ENCODE measurements at places on chromosomes 7 and 10.

DNA sequence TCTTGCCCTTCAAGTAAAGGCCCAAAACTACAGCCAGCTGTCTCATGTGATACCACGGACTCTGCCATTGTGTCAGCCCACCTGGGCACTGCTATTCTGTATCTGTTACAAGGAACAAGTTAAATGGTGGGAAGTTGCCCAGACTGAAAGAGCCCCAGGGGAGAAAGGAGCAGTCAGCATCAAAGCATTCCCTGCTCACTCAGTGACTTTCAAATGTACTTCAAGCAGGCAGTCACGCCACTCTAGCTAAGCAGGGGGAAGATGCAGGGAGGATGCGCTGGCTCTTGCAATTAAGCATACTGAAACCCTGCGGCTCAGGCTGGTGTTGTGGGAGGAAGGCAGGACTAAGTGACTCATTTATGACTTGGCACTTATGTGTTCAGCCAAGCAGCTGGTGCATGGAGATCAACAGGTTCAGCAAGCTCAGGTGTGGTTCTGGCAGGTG is 1249.6 kb downstream of the TYW1 start:
- no peak for DNase-seq

- DNase-seq: no peak
These were observed 11.4 kb downstream of the MTURN start for GRCh38 chr7:30146127-30146612.

DNA sequence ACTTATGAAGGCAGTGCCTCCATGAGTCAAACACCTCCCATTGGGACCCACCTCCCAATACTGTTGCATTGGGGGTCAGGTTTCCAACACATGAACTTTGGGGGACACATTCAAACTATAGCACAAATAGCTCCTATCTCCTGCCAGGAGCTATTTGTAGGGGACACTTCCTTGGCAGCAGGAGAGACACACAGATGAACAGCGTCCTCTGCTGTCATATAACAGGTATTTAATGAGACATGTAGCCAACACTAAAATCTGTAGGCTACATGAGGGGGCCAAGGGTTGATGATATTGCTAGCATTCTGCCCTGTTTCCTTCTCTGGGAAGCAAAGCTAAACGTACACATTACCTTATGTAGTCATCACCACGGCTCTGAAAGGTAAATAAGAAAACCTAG is 2.6 kb upstream of the GPR26 start:
- no peak for DNase-seq

DNA sequence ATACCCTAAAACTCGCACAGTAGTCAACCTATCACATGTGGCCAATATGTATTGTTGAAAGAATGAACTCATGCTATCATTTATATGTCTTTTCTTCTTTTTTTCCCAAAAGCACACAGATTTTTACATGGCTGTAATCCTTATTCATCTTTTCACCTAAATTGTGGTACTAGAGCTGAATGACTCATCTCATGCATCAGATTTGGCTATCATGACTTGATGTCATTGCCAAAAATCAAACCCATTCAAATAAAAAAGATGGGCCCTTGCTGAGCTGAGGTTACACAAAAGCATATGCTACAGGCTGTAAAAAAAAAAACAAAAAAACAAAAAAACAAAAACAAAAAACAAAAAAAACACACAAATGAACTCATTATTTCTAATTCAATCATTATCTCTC is 3.3 kb upstream of the LMOD2 start:
- no peak for DNase-seq

DNA sequence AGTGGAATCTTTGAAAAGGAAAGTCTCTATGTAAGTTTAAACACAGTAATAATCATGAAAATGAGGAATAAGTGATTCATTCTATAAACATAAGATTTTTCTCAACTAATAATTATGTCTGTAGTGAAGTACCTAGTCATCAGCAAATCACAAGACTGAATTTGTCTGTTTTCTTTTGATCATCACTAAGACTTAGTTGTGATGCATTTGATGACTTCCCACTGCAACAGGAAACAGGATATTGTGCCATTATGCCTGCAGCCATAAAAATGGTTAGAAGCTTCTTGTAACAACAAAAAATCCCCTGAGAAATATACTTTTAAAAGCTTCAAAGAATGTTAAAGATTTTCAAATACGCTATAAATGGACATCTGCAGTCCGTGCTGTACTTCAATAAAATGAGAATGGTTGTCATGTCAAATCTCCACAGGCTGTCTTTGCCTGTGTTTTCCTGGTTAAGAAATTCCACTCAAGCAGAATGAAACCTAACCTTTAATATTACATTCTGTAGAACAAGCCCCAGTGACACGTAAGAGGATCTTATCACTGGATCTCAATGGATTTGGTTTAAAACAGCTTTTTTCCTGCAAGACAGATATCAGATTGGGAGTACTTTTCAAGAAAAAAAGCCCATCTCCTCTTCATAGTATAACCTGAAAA is 1262.3 kb upstream of the PHF14 start:
- no peak for DNase-seq

- no peak for DNase-seq
These were observed 38.8 kb downstream of the PTN start for GRCh38 chr7:137304624-137305235.

DNA sequence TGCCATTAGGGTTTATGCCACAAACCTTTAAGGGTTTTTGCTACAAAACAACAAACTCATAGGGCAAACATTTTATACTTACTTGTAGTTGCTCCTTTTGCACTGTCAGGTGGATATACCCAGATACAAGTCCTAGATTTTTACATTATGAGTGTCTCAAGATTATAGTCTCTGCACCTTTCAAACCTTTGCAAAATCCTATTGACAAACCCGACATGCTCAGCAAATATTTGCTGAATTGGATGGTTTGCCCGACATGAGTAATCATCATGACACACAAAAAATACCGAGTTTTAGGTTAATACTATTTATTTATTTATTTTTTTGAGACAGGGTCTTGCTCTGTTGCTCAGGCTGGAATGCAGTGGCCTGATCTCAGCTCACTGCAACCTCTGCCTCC is 117.3 kb downstream of the SLC25A13 start:
- no peak for DNase-seq

- no peak for DNase-seq
These were observed 40.6 kb upstream of the AOAH start for GRCh38 chr7:36764929-36765328.

GRCh38 chr7:12814107-12814506 is 126.7 kb downstream of the ARL4A start:
- DNase-seq: no peak

All from femur (tissue), 1 donor.